ENCODE measurements at places on chromosomes 12 and 14.

DNA sequence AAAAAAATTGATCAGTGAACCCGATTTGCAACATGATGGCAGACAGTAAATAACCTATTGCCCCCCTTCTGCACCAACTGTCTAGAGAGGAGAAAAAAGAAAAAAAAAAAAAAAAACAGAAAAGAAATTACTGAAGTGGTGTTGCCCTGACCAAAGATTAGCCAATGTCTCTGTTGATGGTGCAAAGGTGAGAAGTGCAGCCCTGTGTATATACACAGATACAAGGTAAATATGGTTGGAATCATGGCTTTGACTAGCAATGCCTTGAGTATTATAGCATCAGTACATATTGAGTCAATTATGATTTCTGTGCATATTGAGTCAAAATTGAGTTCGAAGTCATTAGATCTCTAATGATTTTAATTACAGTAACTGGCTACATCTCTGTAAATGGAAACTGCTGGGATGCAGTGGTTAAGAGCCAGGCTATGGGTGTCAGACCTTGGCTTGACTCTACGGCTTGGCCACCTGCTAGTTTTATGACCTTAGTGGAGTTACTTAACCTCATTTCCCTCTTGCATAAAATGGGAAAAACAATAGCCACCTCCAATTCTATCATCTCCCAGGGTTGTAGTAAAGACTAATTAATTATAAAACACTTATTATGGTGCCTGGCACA is 51.0 kb downstream of the EGLN3 start:
- no peak for DNase-seq

GRCh38 chr14:103994535-103995184 is 52.3 kb upstream of the RD3L start:
- no peak for DNase-seq

DNA sequence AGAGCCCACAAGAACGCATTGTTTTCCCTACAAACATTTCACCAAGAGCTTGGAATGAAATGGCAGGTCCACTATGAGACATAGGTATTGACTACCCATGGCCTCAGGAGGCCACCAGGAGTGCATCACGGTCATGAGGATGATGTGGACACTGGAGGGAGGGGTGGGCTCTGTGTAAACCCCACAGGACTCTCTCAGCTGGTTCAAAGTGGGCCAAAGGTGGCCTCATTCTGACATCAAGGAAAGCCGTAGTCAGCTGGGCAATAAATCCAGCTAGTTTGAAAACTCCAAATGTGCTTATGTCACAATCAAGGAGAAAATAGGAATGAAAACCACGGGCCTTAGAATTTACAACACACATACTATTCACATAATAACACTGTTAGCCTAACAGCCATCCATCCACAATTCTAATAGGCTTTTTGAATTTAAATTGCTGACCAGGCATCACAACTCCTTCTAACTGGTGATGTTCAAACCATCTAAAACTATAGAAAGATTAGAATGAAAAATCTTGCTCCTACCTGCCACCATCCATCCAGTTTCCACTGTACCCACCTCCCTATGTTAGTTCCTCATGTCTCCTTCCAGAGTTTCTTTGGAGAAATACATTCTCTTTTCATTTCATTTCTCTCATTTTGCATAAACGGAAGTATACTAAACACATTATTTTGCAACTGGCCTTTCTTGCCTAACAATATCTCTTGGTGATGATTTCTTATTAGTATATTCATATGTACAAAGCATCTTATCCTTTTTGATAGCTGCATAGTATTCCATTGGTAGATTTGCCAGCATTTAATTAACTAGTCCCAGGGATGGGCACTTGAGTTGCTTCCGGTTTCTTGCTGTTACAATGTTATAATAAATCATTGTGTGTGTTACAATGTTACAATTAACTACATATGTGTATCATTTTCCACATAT is 21.5 kb downstream of the CMKLR1 start:
- DNase-seq = no peak

- DNase-seq = no peak
Measured at GRCh38 chr14:102317564-102318248, 1.8 kb upstream of the ZNF839 start.

GRCh38 chr14:71539650-71540285 is 392.5 kb upstream of the RGS6 start:
- DNase-seq = no peak

- no peak for DNase-seq
Measured at GRCh38 chr12:131916306-131917138, 12.6 kb upstream of the PUS1 start.

GRCh38 chr14:22555384-22556011 is 33.5 kb downstream of the DAD1 start:
- peak; percentile 82 for DNase-seq

DNA sequence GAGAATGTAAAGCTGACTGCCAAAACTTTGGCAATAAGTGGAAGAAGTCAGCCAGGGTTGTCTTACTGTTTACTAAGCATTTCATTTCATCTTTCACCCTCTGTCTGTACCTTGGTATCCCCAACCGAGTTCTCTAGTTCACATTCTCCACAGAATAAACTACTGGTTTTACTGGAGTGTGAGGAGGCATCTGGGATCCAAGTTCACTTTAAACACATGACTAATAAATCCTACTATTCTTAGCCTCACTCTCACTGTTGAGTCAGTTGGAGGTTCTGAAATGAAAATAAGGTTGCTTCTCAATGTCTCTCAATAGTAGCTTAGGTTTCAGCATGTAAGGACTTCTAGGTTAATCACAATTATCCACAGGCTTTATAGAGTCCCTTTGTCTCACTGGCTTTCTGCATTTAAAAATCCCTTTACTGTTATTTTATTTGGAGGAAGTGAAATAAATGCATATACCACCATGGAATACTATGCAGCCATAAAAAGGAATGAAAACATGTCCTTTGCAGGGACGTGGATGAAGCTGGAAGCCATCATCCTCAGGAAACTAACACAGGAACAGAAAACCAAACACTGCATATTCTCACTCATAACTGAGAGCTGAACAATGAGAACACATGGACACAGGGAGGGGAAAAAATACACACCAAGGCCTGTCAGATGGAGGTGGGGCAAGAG is 95.8 kb downstream of the EPS8 start:
- DNase-seq = no peak

DNA sequence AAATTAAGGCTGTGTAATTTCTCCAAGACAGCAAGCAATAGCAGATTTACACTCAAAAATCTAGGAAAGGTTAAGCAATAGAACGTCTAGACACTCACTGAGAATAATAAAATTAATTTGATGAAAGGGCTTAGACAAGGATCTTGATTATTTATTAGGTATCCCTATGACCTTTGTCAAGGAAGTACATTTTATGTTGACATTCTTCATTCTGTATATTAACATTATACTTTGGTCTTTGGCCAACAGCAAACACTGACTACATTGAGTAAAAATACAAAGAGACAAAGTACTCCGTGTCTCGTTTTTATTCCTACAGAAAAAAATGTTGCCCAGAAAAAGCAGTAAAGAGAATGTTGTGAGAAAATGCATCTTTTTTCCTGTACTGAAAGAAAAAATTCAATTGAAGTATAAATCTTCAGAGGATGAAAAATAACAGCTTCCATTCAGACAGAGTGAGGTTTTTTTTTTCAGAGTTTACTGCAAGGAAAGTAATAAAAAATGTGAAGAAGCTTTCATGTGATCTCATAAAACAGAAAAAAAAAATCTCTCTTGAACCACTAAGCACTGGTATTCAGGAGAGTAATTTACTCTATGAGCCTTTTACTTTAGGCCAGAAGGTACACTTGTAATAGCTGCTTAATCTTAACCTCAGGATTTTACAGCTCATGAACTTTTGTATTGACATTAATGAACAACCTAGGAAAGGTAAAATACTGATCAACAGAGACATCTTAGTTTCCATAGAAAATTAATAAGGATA is 605.0 kb downstream of the FSCB start:
- no peak for DNase-seq

DNA sequence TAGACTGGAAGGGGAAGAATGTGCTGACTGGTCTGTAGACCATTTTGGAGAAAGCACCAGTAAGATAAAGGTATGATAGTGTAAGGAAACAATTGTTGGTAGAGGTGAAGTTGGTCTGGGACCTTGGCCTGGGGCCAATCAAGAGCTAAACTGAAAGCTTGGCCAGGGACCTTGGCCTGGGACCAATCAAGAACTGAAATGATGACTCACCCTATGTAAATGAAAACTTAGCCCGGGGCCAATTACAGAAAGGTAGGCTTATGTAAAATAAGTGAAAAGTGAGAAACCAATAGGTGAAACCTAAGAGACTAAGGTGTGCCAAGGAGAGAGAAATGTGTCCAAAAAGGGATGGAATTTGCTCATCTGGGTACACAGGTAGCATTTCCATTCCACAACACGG is 776.0 kb downstream of the C12orf50 start:
- no peak for DNase-seq

DNA sequence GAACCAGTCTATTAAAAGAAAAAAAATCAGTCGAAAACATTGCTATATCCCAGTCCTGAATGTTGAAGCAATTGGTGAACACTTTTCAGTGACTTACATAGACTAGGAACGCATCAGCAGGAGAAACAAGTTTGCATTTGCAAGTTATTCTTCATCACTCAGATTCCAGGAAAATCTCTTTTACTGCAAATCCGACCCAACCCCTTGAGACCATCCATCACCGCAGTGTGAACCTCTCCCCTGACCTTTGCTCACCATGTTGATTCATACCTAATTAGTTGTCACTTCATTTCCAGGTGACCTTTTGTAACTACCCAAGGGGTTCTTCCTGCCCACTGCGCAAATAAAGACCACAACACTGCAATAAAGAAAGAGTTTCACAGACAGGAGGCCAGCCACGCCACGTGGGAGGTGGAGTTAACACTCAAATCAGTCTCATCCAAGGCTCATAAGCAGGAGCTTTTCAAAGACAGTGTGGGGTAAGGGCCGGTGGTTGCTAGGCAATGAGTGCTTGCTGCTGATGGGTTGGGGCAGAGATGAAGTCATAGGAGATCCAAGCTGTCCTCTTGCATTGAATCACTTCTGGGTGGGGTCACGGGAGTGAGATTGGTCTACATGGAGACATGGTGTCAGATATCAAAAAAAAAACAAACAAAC is 241.3 kb upstream of the TMEM132C start:
- no peak for DNase-seq

- no peak for DNase-seq
Measured at GRCh38 chr14:51145246-51145645, 50.3 kb upstream of the TRIM9 start.

GRCh38 chr12:108305520-108305919 is 33.6 kb downstream of the CMKLR1 start:
- DNase-seq = no peak

- DNase-seq = no peak
Measured at GRCh38 chr12:40312982-40313576, 88.3 kb downstream of the LRRK2 start.

GRCh38 chr12:19869413-19869812 is 430.1 kb downstream of the AEBP2 start:
- DNase-seq = no peak

DNA sequence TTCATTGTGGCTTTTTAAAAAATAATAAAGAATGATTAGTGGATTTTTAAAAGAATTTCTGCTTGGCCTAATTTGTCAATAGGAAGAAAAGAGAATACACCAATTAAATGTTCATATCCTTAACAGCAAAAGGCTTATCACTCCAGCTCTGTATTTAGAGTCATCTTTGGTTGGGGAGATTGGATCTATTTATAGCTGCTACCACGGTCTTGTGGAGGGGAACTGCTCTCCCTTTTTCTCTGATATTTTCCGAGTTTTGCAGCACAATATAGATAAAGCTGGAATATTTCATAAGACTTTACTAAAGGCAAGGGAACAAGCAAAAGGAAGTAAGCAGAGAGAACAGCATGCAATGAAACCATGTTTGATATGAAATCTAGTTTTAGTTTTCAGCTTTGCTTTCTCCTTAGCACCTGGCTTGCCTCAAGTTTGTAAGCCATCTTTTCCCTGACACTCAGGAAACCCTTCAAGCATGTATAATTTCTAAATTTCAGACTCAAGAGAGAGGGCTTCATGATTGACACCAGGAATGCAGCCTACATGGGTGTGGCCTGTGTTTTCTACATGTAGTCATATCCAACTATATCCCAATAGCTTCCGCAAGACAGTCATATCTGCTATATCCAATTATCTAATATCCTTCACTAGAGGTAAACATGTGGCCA is 35.2 kb downstream of the BRMS1L start:
- DNase-seq = no peak

GRCh38 chr12:29838768-29839167 is 55.0 kb upstream of the TMTC1 start:
- no peak for DNase-seq

DNA sequence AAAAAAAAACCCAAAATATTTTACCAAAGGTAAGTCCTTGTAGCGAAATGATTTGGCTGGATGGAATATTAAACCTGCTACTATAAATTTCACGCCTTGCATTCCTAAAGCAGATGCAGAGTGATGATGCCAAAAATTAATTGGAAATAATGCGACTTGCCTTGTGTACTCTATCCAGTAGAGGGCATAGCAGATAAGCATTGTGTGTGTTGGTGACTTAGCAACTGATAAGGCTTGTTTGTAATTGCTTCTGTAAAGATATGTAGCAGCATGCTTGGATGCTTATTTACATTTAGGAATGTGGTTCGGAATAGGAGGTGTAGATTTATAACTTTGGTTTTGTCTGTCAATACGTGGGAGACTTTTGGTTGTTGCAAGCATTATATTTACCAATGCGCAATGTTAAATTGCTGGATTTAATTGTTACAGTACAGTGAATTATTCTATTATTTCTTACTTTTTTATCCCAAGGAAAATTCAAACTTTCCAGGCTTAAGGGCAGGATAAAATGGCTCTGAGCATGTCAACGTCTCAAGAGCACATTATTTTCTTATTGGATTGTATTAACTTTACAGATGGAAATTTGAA is 80.5 kb downstream of the TMEM260 start:
- DNase-seq = no peak

DNA sequence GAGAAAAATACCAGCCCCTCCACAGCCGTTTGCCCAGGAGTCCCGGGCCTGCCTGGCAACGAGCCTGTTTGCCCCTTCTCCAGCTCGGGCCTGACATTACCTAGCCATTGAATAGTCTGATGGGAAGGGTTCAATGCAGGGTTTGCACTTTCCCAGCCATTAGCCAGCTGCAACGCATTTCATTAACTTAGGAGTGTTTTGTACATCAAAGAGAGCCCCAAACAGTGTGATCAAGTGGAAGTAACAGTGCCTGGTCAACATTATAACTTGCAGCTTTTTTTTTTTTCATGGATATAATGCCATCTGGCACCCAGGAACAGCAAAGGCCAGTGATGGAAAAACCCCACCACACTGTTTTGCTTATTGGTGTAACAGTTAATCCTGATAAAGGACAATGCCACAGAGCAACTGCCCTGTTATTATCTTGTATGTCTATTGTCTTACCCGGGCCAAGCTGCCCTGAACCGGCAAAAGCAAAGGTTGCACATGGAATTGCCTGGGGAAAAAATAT is 38.0 kb downstream of the BTG1 start:
- DNase-seq = no peak

GRCh38 chr12:28086521-28087155 is 103.6 kb upstream of the CCDC91 start:
- no peak for DNase-seq

- no peak for DNase-seq
Measured at GRCh38 chr14:64410084-64410774, 22.1 kb downstream of the MTHFD1 start.

Data from NK-92 treated with Interleukin-12 subunit alpha and Interleukin-12 subunit beta, amount 100 ng/mL, for 24 hours (cell line).